EL (cell line): ENCODE measurements at places on chromosomes 5 and 9.
A peak's percentile ranks its signal among the peaks of the same experiment; 100 is the strongest.

DNA sequence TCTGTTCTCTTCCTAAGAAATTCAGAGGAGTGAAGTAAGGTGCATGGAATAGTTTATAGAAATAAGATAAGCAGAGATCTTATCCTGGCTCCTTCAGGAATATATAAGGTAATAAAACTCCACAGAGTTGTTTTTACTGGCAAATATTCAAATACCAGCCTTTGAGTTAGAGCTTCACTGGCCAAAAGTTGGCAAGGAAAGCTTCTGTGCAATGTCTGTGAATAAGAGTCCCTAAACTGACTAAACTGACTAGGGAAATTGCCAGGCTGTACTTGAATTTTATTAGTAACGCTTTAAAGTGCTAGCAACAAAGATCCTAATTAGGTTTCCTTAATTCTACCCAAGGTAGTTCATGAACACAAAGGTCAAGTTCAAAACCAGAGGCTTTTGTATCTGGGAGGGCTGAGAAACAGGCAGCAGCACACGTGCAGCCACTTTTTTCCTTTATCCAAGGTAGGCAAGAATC lies 131.1 kb upstream of the MPDZ start:
- peak; percentile 6 for DNase-seq

GRCh38 chr5:133727636-133728035 lies 115.3 kb upstream of the FSTL4 start:
- DNase-seq, result no peak

- DNase-seq, result peak; percentile 84
These were observed 138.3 kb upstream of the SMIM23 start for GRCh38 chr5:171647043-171647903.

DNA sequence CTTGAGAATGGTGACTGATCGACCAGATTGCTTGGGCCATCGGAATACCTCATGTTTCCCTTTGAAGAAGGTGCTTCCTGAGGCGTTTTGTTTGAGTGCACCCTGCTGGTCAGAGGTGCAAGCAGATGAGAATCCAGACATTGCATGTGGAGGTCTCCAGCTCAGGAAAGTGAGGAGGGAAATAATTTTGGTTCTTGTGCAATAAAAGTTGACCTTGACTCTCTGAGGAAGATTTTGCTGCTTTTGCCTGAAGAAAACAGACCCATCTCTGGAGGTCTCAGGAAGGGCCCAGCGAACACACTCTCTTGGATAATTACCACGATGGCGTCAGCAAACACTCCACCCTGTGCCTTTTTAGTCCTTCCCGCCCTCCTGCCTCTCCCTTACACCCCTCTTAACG lies 69.7 kb downstream of the GRAMD2B start:
- peak; percentile 25 for DNase-seq

- no peak for DNase-seq
These were observed 23.7 kb upstream of the OTULINL start for GRCh38 chr5:14557791-14558415.

DNA sequence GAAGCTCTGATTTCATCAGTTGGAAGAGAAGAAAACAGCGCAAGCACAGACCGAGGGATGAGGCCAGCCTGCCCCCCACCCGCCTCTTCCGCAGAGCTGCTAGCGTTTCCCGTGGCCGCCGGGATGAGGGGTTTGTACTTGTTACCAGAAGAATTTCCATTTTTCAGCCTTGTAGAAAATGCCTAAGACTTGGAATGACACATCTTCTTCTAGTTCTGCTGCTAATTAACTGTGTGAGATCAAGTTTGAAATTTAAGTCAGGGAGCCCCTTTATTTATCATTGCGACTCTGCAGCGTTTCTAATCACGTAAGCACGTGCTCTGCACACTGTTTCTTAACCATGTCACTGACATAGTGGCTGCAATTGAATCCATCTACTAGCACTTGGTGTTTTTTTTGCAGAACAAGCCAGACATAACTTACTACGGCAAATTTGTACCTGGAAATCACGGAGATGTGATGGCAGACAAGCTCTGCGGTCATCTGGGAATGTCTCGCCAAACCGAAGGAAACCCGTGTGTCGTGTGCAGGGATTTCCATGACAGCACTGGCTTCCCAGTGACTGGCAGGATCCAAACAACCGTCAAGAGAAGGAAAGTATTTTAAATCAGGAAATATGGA lies 41.8 kb upstream of the ROR2 start:
- DNase-seq, result peak; percentile 41

GRCh38 chr5:72784129-72784528 lies 32.3 kb upstream of the TNPO1 start:
- DNase-seq, result no peak

DNA sequence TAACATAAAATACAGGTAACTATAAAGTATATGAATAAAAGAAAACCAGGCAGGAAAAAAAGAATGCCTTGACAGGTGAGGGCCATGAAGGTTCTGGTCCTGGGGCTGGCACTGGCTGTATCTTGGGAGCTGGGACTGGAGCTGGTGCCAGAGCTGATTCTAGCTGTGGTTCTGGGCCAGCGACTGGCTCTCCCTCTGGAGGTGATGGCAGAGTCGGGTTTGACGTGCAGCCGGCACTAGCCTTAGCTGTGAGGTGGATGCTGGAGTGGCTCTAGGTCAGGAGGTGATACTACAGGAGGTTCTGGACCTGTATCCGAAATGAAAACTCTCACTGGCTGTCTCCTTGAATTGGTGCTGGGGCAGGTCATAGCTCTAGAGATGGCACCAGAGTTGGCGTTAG lies 22.3 kb downstream of the OBP2B start:
- no peak for DNase-seq

DNA sequence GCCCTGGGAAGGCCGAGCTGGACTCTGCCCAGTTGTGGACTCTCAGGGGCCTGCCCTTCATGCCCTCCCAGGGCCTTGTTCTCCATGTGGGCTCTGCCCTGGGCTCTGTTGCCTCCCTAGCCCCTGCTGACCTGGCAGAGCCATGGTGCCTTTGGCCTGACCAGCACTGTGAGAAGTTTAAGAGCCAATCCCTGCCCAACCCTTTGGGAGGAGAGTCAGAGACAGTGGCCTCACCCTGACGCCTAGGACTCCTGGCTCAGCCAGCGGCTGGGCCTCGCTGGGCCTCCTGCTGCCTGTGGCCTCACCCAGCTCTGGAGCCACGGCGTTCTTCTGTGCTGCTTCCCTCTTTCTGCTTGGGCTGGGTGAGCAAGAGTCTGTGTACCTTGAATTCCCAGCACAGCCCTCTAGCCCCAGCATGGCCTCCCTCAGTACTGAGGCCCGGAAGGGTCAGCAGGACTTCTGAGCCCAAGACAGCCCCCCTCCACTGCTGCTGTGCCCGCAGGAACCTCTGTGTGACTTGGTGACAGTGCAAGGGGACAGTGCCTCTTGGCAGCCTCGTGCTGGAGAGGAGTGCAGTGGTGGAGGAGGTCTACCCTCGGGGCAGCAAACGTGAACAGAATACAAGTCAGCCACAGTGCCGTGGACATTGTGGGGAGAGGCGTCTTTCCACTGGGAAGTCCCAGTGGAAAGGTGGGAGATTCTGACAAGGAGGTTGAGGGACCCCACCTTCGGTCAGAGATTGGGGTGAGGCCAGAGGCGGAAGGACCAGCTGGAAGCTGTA lies 97.4 kb downstream of the CACNA1B start:
- DNase-seq, result no peak

GRCh38 chr5:67192719-67193438 lies 3.7 kb downstream of the CD180 start:
- no peak for DNase-seq

DNA sequence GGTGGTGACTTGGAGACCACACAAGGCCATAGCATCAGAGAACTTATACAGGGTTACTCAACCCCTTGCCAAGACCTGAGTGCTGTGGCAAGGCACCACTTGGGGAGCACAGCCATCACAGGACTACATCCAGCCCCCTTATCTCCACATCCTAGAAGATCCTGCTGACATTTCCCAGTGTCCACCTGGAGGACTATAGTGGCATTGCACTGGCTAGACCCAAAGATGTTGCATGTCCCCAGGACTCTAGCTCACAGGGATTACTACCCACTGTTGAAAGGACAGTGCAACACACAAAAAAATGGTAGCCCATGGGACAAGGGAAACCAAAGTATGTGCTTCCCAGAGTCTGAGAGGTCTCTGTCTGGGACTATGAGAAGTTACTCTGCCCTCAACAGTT lies 411.1 kb upstream of the NUDT12 start:
- no peak for DNase-seq

DNA sequence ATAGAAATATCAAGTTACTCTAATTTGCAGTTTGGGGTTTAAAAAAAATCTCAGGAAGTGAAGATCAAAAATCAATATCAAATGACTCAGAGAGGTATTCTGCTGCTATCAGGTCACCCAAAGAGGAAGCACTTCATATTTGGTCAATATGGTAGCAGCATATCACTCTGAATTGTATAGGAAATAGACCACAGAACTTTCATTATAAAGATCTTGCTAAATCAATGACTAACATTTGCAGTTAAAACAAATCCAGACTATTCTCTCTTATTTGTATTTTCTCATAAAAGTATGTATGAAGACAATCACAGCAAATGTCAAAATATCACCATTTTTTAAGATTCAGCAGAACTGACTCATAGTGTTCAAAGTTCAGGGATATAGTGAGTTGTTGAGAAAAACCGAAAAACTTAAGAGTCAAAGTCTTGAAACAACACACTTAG lies 105.8 kb upstream of the PCSK1 start:
- peak; percentile 13 for DNase-seq

GRCh38 chr5:146523698-146524097 lies 7.7 kb upstream of the GPR151 start:
- no peak for DNase-seq

GRCh38 chr9:129236441-129237145 lies 58.5 kb upstream of the IER5L start:
- DNase-seq, result no peak

GRCh38 chr9:129109537-129109903 lies 1.1 kb downstream of the CRAT start:
- DNase-seq, result peak; percentile 41

DNA sequence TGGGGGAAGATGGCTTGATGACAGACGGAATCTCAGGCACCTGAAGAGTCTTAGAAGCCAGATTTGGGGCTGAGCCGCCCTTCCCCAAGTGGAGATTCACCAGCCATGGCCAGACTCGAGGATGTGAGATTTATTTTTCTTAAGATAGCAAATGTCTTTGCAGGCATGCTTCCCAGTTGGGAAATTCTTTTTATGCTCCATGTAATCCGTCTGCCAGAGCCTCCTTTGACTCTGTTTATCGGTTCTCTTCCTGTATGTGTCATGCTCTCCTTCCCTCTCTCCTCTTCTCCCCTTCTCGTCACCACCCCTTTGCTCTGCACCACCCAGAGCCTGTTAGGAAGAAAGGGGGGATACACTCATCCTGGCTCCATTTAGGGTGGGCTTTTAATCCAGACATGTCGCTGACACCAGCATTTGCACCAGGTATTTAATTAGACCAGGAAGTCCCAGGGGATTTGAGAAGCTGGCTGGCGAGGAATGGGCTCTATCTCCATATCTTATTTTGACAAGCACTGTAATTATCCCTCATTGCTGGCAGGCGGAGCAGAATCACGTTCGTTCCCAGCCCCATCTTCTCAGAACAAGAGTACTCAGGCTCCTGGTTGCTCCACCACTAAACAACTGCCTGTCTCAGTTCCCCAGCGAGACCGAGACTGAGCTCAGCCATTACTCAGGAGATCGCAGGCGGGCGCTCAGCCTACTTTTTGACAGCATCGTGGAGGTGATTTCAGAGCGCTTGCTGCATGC lies 50.9 kb downstream of the KCNIP1 start:
- peak; percentile 8 for DNase-seq

DNA sequence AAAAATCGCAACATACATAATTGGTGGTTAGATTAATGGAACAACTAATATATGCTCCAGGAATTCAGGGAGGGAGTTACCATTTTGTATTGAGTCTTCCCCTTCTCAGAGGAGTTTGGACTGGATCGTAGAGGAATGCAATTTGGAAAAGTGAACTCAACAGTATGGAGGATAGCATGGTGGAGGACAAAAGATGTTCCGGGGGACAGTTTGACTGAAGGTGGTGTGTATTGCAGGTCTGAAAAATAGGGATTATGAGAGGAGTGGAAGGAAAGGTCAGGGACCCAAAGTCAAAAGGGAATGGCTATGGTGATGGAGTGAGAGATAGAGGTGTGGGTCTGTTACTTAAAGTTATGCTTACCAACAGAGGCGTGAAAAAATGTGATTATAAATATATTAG lies 1.5 kb downstream of the DNAJC21 start:
- no peak for DNase-seq

DNA sequence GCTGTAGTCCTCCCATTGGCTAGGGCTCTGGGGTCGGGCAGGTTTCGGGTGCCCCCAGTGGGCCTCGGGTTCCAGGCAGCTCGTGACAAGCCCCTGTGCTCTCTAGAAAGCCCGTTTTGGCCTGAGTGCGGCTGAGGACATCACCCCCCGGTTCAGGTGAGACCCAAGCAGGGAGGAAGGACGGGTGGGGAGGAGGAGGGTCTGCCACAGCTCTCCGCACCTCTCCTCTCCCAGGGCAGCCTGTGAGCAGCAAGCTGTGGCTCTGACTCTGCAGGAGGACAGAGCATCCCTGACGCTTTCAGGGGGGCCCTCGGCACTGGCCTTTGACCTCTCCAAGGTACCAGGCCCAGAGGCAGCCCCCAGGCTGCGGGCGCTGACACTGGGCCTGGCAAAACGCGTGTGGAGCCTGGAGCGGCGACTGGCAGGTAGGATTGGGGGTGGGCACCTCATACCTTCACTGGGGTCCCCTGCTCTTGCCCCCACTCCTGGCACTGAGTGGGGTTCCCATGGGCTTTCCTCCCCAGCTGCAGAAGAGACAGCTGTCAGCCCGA lies 672 bp downstream of the PAXX start:
- DNase-seq, result no peak

- no peak for DNase-seq
These were observed 105.1 kb downstream of the CEMIP2 start for GRCh38 chr9:71663216-71663615.

GRCh38 chr5:127934791-127935256 lies 148.7 kb upstream of the SLC12A2 start:
- peak; percentile 66 for DNase-seq

DNA sequence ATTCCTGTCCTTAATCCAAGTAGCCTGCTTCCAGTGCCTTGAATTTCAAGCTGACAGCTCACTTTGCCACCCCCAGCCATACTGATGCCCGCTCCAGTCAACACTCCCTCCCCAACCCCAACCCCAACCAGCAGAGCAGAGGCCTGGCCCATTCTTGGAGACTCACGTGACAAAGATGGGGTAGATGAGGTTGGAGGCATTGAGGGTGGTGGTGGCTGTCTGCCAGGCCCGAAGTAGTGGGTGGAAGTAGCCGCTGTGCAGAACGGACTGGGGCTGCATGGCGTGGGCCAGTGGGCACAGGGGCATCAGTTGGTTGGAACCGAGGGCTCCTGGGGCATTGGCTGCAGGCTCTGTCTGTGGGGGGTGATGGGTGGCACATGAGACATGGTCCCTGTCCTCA lies 7.8 kb downstream of the ALAD start:
- DNase-seq, result no peak

DNA sequence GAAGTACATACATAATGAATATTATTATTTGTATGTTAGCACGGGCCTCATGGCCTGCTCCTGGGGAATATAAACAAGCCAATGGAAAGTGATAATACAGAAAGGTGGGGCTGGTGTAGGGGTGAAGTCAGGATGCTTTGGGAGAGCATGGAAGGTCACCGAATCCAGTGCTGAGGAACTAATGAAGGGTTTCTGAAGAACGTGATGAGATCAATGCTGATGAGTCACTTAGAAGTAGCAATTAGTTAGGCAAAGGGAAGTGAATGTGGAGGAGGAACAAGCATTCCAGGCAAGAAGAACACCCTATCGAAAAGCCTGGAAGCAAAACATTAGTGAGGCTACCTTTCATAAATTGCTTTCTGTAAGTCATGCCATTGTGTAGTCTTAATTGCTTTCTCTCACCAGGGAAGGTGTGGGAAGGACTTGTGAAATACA lies 2.1 kb downstream of the ANXA1 start:
- DNase-seq, result peak; percentile 71
